Left kidney (tissue), 8 donors: ENCODE measurements at places on chromosomes 11 and 22. TPM values are rescaled to one million over a fixed set of nuclear protein-coding genes. Genes with fewer than 3 reads are reported as not detected.

- no peak for DNase-seq
Observed at GRCh38 chr11:69307421-69307820, 13.5 kb downstream of the MYEOV start.

APOBEC3C gene
- polyA plus RNA-seq, result 8.9 TPM

DNA sequence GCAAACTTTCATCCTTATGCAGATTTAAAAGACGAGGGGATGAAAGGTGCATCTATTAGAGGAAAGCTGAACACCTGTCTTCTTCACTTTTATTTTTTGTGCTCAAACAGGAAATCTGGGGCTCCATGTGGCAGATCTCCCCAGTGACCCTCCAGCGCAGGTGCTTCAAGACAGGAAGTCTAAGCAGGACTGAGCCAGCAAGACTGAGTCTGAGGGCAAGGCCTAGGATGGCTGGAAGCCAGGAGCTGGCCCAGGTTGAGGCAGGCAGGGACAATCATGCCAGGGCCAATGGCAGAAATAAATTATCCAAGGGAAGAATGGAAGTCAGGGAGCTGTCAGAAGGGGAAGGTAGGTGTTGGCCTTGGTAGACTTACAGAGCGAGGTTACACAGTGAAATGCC is 101.1 kb upstream of the SPON1 start:
- no peak for DNase-seq

MS4A7 gene
- 5.7 TPM for polyA plus RNA-seq

GRCh38 chr11:2667940-2668339 is 31.9 kb downstream of the KCNQ1OT1 start:
- DNase-seq, result no peak

DNA sequence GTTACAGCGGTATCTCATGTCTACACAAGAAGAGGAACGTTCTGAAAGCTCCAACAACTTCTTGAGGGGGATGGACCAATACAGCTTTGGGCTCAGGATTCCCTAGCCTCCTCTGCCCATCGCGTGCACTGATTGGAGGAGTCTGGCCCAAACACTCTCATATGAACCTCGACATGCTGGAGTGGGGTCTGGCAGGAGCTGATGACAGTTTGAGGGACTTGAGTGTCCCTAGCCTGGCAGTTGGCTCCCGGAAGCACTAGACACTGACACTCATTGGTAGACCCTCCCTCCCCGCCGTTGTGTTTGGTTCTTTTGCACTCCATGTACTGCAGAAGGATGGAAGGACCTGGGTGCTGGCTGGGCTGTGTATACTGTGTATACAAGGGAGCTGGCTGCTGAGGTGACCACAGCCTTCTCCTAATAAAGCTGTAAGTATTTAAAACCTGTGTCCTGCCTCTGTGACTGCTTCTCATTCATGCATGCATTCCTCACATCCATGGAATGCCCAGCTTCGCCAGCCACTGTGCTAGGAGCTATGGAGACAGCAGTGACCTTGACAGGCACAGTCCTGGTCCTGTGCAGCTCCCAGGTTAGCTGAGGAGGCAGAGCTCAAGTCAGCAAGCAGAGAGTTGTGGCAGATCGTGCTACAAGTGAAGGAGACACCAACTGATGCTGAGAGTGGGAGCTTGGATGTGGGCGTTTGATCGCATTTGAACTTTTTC is 27.9 kb downstream of the ADAMTS15 start:
- no peak for DNase-seq

- DNase-seq, result no peak
Observed at GRCh38 chr11:69691463-69691862, 12.4 kb downstream of the FGF19 start.

DNA sequence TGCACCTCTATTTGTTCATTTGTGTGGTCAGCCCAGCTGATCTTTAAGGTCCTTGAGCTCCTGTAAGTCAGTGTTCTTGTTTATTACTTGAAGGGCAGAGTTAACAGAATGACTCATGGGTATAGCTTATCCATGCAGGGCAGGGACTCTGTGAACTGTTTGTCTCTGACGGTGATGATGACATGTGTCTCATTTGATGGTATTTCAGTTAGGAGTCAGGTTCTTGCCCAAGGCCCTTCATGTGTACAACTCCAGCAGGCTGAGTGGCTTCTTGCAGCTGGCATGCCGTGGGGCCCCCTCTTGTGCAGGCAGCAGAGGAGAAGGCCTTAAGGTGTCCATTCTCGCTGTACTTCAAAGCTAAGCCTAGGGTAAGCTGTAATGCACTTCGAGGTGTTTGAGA is 165.1 kb downstream of the DBX1 start:
- DNase-seq, result no peak

TMPRSS4 gene
- 30.2 TPM for polyA plus RNA-seq

ARVCF gene
- polyA plus RNA-seq, result 18.3 TPM

DNA sequence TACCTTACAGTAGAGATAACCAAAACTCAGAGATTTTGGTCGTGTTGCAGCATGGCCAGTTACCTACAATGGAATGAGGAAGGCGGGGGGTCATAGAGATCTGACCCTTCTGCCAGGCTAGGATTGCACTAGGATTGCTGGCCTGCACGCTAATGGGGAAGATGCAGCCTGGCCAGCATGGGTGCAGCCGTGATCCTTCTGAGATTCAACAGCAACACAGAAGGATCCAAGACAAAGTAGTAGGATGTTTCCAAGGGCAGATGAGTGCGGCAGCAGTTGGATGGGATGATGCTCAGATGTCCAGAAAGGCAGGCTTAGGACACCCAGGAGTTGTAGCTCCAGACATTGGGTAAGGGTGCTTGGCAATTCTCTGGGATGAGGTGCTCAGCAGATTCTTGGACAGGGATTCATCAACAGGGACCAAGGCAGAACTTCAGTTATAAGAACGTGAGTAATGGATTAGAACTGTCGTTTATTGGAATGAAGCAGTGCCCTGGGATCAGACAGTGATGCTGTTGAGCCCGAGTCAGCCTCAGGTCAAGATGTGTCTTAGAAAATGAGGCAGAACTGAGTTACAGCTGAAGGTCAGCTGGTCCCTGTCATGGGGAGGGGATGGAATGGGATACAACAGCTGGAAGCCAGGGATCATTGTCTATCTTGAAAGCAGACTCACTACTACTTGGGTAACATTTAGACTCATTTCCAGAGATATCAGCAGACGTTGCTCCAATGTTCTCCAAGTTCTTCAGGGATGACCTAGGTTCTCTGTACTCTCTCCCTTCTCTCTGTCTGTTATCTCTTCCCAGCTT is 71.0 kb downstream of the PARVA start:
- DNase-seq, result no peak

GRCh38 chr11:44445500-44446365 is 119.7 kb upstream of the CD82 start:
- DNase-seq, result no peak

OR51B4 gene
- polyA plus RNA-seq, result 0.35 TPM

ALKBH3 gene
- 34.2 TPM for polyA plus RNA-seq

- DNase-seq, result no peak
Observed at GRCh38 chr11:67355023-67355793, 1.9 kb upstream of the POLD4 start.

- no peak for DNase-seq
Observed at GRCh38 chr11:8083871-8084281, 2.9 kb downstream of the TUB start.

DNA sequence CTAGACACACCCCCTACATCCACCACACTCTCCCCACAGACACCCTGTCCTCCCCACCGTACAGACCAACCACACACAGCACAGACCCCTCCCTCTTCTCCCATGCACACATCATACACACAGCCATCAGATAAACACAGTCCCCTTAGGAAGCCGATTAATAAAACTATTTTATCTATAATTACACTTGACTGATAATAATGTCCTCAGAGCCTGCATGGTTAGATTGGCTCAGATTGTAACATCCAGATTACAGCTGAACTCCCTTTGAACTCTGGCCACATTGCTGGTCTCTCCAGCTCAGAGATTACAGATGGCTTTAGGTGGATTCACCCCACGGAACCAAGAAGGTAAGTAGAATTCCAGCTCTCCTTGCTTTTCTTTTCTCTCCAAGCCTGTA is 9.5 kb upstream of the ELF5 start:
- no peak for DNase-seq

DNA sequence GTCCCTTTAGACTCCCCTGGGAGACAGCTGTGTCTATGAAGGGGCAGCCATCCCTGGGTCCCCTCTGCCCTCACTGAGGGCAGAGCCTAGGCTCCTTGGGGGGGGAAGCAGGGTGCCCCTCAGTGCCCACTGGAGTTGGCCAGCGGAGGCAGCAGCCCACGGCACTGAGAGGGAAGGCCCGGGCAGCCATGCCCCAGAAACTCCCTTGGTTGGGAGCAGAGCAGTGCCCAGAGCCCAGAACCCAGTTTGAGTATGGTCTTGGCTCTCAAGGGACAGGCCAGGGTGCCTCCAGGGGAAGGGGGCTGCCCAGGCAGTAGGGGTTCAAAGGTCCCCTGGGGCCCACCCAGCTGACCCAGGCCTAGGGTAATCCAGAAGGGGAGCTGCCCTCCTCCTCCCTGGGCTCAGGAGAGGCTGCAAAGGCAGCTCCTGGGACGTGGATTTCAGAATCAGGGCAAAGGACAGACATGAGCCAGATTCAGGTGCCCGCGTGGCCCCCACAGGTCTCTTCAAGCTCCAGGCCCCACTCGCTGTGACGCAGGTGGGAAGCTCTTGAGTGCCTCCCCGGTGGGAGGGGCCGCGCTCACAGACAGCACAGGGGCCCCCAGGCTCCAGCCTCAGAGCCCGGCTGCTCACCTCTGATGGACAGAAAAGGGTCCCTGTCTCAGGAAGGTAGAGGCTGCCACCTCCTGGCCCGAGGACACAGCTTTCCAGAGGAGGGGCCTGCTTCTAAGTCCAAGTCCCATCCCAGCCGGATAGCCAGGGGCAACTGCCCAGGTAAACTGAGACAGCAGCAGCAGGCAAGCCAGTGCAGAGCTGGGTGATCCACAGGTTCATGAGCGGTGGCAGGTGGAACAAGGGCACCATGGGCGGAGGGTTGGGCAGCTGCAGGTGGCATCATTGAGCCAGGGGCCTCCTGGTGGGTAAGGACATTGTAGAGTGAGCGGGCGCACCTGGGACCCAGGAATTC is 2.6 kb downstream of the C11orf21 start:
- DNase-seq, result no peak

GRCh38 chr11:76313913-76314740 is 66.8 kb downstream of the THAP12 start:
- no peak for DNase-seq

TSPAN18 gene
- 44.4 TPM for polyA plus RNA-seq

DNA sequence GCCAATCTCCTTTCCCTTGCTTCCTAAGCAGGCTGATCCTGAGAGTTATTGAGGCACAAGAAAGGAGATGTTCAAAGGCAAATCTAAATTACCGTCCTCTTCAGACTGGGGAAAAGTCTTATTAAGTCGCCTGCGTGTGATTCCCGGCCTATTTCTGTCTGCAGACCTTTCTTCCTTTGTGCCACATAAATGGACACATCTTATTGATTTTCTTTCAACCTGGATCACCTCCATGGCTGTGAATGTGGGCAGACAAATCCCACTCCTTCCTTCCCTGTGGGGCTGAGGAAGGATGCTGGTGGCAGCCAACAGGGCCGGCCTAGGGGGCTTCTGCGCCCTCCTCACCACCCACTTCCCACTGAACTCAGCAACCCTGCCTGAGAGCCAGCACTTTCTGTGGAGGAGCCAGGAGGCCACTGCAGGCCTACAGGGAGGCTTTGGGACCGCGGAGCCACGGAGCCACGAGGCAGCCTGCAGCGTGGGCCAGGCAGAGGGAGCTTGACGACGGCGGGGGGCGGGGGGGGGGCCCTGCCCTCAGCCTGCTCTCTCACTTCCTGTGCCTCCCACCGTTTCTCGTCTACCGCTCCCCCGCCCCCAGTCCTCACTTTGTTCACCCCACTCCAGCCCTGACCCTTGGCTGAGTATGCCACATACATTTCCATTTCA is 73.6 kb upstream of the LMO1 start:
- no peak for DNase-seq

ZC3H12C gene
- polyA plus RNA-seq, result 8.8 TPM

DNA sequence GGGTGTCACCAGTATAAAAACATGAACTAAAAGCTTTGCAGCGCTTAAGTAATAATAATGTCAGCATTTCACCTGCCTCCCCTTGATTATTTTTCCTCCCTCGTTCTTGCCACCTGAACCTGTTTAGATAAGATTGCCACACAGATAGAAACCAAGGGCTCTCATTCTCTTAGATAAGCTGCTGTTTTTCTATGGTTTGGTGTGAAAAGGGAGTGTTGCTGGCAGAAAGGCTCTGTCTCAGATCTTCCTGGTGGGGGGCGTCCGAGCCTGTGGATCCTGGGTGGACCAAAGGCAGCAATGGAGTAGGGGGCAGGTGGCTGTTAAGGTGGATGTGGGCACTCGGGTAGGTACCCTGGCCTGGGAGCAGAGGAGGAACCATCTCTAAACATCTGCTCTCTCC is 147.5 kb downstream of the ST3GAL4 start:
- no peak for DNase-seq

DNA sequence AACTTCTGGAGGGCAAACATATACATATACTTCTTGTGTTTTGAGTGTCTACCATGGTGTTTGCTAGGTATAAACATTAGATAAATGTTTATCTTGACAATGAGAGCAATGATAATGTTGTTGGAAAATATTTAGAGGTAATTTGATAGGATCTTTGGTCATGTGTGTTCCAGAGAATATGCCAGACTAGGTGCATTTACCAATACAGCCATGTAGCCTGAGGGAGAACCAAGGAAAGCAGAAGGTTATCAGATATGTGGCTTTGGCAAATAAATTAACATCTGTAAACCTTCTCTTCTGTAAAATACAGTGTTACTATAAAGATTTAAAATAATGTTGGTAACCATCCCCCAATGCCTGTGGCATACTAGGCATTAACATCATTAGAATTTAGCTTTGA is 226.8 kb downstream of the C11orf87 start:
- no peak for DNase-seq

DNA sequence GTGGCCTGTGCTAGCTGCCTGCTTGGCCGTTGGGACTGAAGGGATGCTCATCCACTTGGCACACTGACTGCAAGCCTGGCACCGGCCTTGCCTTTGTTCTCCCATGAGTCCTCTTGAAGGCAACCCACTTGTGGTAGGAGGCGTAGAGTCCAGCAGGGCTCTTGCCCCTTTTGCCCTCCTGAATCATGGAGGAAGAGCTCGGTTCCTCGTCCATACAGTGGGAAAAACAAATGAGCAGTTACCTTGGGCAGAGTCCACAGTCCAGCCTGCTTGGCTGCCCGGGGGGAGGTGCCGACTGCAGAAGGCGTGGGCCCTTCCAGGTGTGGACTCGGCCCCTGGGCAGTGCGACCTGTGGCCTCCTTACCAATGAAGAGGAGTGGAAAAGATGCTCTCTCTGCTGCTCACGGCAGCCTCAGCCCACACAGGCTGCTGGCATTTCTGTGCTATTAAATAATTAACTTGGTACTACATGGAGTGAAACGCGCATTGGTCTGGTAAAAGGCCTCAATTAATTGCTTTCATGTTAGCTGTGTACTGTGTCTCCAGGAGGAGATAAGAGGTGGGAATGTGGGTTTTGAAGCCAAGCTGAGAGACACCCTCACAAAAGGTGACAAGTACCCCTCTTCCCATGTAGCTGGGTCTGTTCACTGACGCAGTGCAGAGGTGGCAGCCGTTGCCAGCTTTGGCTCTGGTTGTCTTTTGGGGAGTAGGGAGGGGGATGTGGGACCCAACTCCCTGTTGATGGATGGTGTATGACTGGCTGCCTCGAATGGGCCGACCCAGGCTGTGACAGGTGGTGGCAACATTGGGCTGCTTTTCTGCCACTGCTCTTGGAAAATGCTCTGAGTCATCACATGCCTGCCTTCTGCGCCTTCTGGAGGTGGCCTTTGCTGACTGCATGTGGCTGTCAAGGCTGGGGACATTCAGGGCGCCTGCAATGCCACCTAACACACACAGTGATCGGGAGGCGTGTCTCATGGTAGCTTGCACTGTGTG is 26.8 kb upstream of the B3GAT1 start:
- DNase-seq, result no peak

- peak; percentile 41 for DNase-seq
Observed at GRCh38 chr11:68099474-68100405, 21.4 kb downstream of the CHKA start.

- DNase-seq, result no peak
Observed at GRCh38 chr22:27947448-27947847, 28.4 kb upstream of the PITPNB start.

GGT1 gene
- polyA plus RNA-seq, result 39.3 TPM
